ENCODE measurements at places on chromosomes 12 and 14. TPM values are rescaled to one million over a fixed set of nuclear protein-coding genes. Genes with fewer than 3 reads are reported as not detected.

The GARIN6 gene
- total RNA-seq, result not detected

The CLECL1 gene
- not detected for total RNA-seq

The GSC gene
- not detected for total RNA-seq

The AKAP5 gene
- total RNA-seq, result 0.17 TPM

The OR6C3 gene
- total RNA-seq, result not detected

The ADAM21 gene
- total RNA-seq, result under 0.01 TPM

The FAM90A1 gene
- total RNA-seq, result 0.17 TPM

The CLEC4D gene
- total RNA-seq, result not detected

The CCDC38 gene
- total RNA-seq, result not detected

The KRT6B gene
- not detected for total RNA-seq

The ERP29 gene
- 68.7 TPM for total RNA-seq

The MANSC4 gene
- total RNA-seq, result not detected

The ACOT4 gene
- total RNA-seq, result 1.6 TPM

The IL31 gene
- not detected for total RNA-seq

The ALDH1L2 gene
- 29.1 TPM for total RNA-seq

The MYO1H gene
- total RNA-seq, result not detected

The ANKRD33 gene
- not detected for total RNA-seq

The TAS2R14 gene
- total RNA-seq, result 1.0 TPM

The IL22 gene
- total RNA-seq, result not detected

The NXPH4 gene
- total RNA-seq, result 1.5 TPM

The TPH2 gene
- total RNA-seq, result not detected
